B cell (primary cell): ENCODE measurements at places on chromosomes 2 and 18.
A peak's percentile ranks its signal among the peaks of the same experiment; 100 is the strongest.

GRCh38 chr2:38427936-38428335 lies 50.9 kb upstream of the ATL2 start:
- no peak for DNase-seq

DNA sequence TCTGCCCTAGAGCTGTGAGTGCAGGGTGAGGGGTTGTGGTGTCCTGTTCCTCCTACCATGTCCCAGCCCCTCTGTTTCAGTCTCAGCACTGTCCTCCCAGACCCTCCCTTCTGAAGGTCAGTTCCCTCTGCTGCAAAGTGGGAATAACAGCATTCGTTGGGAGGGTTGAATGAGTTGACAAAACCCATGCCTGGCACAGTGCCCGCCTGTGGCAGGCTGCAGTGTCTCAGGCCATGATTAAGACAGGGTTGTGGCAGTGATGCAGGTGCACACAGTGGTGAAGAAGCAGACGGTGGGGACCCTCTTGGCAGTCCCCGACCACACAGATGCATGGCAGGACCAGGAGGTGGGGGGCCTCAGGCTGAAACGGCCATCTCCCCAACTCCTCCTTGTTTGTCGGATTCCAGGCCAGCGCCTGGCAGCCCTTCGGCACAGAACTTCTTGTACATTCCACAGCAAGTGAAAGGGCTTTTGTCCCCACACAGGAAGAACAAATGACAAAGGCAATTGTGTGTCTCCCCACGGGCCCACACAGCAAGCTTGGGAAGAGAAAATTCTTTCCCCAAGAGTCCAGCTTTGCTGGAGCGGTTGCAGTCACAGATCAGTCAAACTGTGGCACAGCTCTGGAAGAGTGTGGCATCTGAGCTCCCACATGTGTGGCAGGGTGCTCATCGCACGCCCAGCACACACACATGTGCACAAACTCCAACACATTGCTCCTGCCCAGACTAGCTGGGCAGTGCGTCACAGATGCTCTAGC lies 92.0 kb upstream of the MSH2 start:
- DNase-seq: no peak

DNA sequence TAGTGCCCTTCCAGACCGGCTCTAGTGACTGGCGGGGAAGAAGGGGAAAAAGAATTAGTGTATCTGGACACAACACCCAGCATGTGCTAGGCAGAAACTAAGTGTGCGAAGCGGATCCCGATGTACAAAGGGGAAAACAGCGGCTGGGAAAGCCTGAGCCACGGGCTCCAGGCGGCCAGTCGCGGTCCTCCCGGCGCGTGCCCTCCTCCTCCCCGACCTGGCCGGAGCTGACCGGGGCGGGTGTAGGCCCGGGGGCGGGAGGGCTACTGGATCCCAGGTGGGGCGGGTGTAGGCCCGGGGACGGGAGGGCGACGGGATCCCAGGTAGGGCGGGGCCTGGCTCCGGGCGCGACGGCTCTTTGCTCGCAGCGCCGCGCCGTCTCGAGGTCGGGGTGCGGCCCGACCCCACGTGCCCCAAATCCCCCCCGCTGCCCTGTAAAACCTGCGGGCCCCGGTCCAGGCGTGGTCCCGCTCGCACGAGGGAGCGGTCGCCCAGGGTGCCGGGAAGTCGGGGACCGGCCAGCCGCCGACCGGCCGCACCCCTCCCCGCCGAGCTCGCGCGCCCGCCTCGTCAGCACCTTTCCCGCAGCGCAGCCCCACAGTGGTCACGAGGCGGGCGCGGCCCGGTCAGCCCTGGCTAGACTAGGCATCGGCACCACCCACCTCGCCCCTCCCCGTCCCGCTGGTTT lies 48.8 kb downstream of the C2orf42 start:
- DNase-seq: peak; percentile 80

DNA sequence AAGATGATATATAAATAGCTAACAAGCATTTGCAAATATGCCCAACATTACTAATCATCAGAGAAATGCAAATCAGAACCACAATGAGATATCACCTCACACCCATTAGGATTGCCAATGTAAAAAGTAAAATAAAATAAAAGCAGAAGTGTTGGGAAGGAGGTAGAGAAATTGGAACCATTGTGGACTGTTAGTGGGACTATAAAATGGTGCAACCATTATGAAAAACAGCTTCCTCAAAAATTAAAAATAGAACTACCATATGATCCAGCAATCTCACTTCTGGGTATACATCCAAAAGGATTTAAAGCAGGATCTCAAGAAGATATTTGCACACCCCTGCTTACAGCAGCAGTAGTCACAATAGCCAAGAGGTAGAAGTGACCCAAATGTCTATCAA lies 99.8 kb upstream of the DAPL1 start:
- DNase-seq: no peak

DNA sequence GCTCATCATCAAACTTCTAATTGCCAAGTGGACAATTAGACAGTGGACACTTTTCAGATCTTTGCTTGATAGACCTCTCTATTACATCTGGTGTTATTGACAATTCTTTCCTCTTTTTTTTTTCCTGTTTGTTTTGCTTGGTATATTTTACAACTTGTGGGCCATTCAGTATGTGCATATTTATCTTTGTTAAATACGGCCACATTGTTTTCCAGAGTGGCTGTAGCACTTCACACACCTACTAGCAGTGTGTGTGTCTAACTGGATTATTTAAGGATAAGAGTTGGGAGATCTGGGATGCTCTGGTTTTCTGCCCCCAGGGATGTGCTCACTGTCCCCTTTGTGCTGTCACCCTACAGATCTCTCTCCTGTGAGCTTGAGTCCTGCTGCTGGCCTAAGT lies 4.1 kb upstream of the SLC4A5 start:
- DNase-seq: no peak

DNA sequence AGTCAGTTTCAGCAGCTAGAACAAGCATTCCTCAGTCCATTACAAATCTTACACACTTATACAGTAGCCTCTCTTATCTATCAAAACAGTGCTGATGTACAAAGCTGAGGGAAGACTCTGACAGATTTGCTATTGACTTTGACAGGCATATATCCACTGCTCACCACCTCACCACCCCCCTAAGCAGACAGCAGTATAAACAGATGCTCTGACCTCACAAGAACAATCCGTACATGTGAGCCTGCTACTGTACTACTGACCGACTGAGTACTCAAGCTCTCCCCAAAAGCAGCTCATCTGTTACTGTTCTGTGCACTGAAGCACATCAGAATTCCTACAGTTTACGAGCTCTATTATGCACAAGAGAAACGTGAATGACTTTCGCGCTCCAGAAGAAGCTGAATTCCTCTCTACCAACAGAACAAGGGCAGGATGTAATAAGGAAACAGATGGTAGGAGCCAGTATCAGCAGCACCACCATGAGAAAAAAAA lies 95.6 kb upstream of the PDE1A start:
- DNase-seq: no peak

GRCh38 chr18:49250816-49251388 lies 209.5 kb downstream of the DYM start:
- DNase-seq: no peak

GRCh38 chr18:59719544-59720181 lies 22.4 kb upstream of the CCBE1 start:
- DNase-seq: no peak
